Temporal lobe (tissue), 4 donors: ENCODE measurements at places on chromosomes 13 and 19. TPM values are rescaled to one million over a fixed set of nuclear protein-coding genes. Genes with fewer than 3 reads are reported as not detected.

ALKBH7 gene
- 30.0 TPM for total RNA-seq

ENOX1 gene
- total RNA-seq: 29.7 TPM

SPC24 gene
- total RNA-seq: 2.7 TPM

DCT gene
- total RNA-seq: 2.2 TPM

KHSRP gene
- total RNA-seq: 120 TPM

SIGLEC8 gene
- total RNA-seq: 1.2 TPM

CEACAM4 gene
- not detected for total RNA-seq

ZNF418 gene
- 35.9 TPM for total RNA-seq

NCR1 gene
- total RNA-seq: not detected

ZNF584 gene
- 14.3 TPM for total RNA-seq

SULT2A1 gene
- not detected for total RNA-seq

FFAR1 gene
- total RNA-seq: not detected

LILRB1 gene
- total RNA-seq: under 0.01 TPM

LMO7 gene
- total RNA-seq: 92.2 TPM

PLEKHJ1 gene
- 42.0 TPM for total RNA-seq

SIAH3 gene
- 12.5 TPM for total RNA-seq

PEG3 gene
- total RNA-seq: 38.1 TPM

FBL gene
- total RNA-seq: 157 TPM

CCDC61 gene
- 2.5 TPM for total RNA-seq

GSX1 gene
- total RNA-seq: under 0.01 TPM

CATSPERD gene
- 0.25 TPM for total RNA-seq

ZNF616 gene
- total RNA-seq: 25.1 TPM

C19orf85 gene
- not detected for total RNA-seq

LINGO3 gene
- 0.74 TPM for total RNA-seq

TMC4 gene
- 0.49 TPM for total RNA-seq

SPACA4 gene
- not detected for total RNA-seq

TEX29 gene
- not detected for total RNA-seq

EEF1AKMT1 gene
- 11.6 TPM for total RNA-seq

KLK6 gene
- total RNA-seq: 0.25 TPM

C19orf67 gene
- total RNA-seq: not detected
